ENCODE measurements at places on chromosomes 5 and 9.

DNA sequence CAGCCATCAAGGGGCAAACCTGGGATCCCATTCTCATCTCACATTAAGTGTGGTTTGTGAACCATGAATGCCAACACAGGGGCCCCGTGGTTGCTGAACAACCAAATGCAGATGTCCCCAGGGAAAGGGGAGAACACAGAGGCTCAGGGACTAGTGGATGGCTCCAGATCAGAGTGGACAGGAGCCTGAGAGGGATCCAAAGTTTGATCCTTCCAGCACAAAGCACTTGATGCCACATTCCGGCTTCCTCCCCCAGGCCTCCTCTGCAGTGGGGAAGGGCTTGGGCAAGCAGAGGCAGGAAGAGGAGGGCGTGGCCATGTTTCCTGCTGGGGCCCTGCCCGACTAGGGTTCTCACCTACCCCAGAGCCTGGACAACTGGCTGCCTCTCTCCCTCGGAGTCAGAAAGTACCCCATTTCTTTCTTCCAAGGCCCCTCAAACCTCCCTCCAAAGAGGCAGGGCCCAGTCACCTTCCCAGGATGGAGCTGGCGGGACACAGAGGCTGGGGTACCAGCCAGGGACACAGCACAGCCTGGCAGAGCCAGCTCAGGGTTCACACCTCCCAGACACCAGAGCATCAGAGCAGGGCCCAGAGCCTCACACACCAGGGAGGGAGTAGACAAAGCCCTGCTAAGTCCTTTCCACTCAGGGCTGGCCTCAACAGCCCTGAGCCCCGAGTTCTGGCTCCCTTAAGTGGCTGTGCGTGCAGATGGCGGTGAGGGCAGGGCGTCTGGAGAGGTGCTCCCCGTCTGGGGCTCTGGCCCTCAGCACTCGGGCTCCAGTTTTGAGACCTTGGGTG, 4.3 kb upstream of the RNF44 start:
- DNase-seq: no peak

DNA sequence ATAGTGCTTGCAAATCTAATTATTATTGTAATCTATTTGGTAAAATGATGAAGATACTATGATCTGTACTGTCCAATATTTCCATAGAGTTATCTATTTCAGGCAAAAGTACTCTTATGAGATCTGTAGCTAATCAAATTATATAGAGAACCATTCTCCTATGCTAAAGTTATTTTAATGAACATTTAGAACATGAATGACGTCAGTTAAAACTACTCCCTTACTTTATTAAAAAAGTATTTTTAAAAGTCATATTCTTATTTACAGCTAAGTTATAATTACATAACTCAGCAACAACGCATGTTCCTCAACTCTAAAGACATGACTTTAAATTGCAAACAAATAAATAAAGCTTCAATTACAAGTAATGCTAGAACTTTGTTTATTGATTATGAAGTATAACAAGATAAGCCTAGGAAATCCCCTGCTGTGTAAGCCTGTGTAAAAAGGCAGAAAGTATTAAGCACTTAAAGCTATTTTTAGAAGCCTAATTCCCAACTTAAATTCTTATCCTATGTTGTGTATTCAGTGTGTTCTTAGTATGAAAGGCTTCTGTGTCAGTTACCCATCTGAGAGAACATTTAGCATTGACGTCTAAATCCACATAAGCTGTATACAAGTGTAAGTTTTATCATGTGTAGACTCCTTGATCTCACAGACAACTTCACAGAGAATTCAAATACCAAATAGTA, 285.7 kb downstream of the HCN1 start:
- DNase-seq: no peak

- peak; percentile 78 for DNase-seq
These were observed 9.7 kb downstream of the LECT2 start for GRCh38 chr5:135944967-135945560.

- no peak for DNase-seq
These were observed 214.1 kb upstream of the ADCY2 start for GRCh38 chr5:7181841-7182240.

DNA sequence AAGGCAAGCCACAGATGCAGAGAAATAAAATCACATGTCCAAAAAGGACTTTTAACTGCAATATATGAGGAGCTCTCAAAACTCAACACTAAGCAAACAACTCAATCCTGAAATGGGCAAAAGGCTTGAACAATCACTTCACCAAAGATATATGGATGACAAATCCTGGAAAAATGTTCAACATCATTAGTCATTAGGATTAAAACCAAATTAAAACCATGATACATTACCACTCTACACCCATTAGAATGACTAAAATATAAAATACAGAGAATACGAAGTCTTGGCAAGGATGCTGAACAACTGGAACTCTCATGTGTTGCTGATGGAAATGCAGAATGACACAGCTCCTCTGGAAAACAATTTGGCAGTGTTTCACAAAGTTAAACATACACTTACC, 277.4 kb downstream of the TLE1 start:
- DNase-seq: no peak

DNA sequence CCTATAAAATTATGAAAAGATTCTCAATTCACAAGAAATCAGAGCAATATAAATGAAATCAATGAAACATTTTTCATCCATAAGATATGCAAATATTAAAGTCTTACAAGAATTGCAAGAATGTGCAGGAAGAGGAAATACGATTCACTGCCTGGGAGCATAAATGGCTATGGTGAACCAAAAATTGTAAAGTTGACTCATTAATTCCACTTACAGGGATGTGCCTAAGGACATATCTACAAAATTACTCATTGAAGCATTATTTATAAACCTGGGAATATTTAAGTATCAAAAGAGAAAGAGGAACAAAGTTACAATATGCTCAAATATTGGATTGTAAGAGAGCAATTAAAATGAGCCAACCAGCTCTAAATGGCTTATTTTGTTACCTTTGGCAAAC, 6.9 kb upstream of the NIPSNAP3A start:
- DNase-seq: peak; percentile 37

DNA sequence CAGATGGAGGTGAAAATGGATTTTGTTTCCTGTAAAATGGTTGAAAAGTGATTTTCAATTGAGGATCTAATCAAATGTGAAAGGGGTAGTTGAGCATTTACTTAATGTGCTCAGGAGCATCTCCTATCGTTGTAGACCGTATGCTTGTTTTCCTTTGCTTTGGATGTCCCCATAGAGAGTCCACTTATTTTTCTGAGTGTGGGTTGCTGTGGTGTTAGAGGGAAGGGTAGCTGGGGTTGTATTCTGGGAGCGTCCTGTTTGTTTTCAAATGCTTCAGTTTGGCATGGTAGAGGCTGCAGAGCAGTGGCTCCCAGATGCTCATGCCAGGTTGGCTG, 154.1 kb downstream of the MAT2B start:
- no peak for DNase-seq

GRCh38 chr9:73121375-73121935, 30.2 kb upstream of the ANXA1 start:
- DNase-seq: no peak

DNA sequence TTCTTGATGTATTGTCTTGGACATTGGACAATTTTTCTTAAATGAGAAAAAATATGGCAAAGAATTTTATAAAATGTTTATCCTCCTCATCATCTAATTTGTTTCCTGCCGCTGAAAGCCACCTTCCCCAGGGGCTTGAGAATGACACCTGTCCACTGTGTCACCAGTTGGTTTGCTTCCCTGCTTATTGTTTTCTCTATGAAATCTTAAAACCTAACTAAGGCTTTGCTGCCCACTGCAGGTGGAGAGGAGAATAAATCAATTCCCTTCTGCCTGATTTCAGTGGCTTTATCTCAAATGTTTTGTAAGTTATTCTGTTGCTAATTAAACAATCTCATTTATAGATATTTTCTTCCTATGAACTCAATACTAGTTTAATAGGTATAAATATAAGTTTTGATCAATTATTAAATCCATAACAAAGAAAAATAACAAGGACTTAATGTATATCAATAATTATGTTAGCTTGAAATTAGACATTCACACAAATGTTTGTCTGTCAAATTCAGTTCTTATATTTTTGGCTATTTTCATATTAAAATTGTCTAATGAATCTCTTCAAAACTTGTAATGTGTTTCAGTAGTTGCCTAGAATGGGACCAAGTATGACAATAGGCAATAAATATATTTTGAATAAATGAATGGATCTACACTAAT, 822.5 kb downstream of the PTPRD start:
- DNase-seq: peak; percentile 26

DNA sequence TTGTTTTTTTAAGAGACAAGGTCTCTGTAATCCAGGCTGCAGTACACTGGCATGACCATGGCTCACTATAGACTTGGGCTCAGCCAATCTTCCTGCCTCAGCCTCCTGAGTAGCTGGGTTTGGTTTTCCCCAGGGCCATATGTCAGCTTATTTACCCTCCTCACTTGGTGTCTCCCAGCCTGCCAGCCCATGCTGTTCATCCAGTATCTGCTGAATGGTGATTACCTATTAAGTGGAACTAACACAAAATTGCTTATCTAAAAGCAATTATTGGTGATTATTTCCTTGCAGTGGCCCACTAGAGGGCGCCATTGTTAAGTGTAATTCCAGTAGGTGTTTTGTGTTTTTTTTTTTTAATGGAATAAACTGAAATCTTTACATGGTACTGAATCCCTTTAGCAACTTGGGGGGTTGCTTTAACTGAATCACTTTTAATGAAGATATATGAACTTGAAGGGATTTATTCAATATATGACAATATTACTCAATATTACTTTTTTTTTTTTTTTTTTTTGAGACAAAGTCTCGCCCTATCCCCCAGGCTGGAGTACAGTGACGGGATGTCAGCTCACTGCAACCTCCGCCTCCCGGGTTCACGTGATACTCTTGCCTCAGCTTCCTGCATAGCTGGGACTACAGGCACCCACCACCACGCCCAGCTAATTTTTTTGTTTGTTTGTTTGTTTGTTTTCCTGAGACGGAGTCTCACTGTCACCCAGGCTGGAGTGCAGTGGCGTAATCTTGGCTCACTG, 13.8 kb downstream of the EXOSC2 start:
- DNase-seq: peak; percentile 60

DNA sequence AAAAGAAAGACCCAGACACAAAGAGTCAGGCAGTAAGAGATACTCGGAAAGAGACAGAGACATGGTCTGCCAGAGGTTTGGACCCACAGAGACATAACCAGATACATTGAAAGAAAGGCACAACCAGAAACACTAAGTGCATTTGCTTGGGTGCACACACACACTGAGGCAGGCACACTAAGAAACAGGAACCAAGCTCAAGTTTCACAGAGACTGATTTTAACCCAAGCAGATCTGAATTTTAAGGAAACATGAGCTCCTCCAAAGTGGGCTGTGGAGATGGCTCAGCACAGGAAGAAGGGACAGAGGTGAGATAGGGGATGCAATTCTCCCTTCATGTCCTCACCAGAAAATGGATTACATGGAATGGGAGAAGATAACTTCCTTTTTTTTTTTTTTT, 9.5 kb downstream of the AQP3 start:
- no peak for DNase-seq

Measured in brain microvascular endothelial cell (primary cell).